A172 (cell line): ENCODE measurements at places on chromosomes 16 and 17. TPM values are rescaled to one million over a fixed set of nuclear protein-coding genes. Genes with fewer than 3 reads are reported as not detected.

- no peak for DNase-seq
Observed at GRCh38 chr16:89476811-89477261, 13.5 kb downstream of the ANKRD11 start.

Gene CD68
- total RNA-seq, result 11.5 and 15.6 TPM in 2 replicates

DNA sequence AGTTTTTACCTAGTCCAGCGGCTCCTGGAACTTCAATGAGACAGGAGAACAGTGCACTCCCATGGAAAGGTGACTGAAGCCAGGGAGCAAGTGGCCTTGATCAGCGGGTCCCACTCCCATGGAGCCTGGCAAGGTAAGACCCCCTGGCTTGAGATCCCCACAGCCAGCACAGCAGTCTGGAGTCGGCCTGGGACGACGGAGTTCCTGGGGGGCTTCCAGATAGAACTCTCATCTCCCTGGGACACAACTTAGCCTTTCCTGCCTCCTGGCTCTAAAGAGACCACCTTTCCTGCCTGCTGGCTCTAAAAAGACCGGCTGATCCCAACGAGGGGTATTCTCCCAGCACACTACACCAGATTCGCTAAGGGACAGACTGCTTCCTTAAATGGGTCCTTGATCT is 1279.0 kb upstream of the GOT2 start:
- DNase-seq, result no peak

GRCh38 chr17:1796800-1797199 is 32.9 kb downstream of the SMYD4 start:
- DNase-seq, result no peak

DNA sequence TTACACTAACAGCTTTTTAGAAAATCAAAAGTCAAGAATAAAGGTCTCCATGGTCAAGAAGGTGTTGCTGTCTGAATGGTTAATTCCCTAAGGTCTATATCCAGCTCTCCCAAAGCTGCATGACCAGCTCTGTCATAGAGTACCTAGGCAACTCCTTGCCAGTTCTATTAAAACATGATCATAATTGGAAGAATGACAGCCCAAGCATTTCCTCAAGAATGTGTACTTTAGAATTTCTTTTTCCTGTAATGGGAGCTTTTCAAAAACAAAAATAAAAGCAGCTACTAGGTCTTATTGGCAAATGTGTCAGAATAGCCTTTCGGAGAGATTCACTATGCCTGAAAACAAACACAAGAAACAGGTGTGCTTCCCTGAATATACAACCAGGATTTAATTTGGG is 7.9 kb downstream of the SPOP start:
- DNase-seq, result no peak

GRCh38 chr16:48143812-48144368 is 11.9 kb downstream of the ABCC12 start:
- DNase-seq, result no peak

DNA sequence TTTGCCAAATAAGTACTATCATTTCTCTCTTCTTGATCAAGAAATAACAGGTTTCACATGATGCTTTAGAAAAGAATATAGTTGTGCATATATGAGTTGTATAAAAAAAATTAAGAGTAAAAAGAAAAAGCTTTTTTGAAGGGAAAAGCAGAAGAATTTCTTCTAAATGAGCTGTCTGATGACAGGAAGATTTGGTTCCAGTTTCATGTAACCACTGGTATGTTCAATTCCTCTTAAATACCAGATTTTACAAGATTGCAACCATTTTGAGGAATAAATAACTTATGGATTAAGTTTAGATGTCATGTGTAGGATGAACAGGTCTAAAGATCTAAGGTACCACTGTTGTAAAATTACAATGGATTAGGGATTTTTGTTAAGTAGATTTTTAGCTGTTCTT is 45.0 kb downstream of the VMP1 start:
- no peak for DNase-seq

DNA sequence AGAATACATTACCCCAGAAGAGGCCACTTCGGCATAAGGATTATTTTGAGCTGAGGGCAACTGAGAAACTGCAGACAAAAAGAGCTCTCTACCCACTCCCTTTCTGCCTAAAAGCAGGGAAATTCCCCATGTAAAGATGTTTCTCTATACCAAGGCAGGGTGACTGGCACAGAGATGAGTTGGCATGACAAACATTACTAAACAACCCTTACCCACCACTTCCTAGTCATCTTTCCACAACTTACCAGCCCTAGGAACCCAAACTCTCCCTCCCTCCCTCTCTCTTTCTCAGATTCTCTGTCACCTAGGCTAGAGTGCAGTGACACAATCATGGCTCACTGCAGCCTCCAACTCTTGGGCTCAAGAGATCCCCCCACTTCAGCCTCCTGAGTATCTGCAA is 68.6 kb downstream of the EMP2 start:
- no peak for DNase-seq

- no peak for DNase-seq
Observed at GRCh38 chr16:4463522-4464163, 10.8 kb downstream of the NMRAL1 start.

Gene PMP22
- total RNA-seq, result 45.4 and 53.0 TPM in 2 replicates

- DNase-seq, result no peak
Observed at GRCh38 chr16:87571868-87572244, 30.5 kb upstream of the JPH3 start.

GRCh38 chr17:70407506-70407905 is 238.2 kb downstream of the KCNJ2 start:
- no peak for DNase-seq

Gene TP53TG3C
- not detected in 2 replicates for total RNA-seq

- DNase-seq, result no peak
Observed at GRCh38 chr17:12007466-12007865, 10.2 kb upstream of the ZNF18 start.

GRCh38 chr17:697682-698081 is 17.0 kb downstream of the VPS53 start:
- DNase-seq, result no peak
